ENCODE measurements at places on chromosomes 6 and 20.

DNA sequence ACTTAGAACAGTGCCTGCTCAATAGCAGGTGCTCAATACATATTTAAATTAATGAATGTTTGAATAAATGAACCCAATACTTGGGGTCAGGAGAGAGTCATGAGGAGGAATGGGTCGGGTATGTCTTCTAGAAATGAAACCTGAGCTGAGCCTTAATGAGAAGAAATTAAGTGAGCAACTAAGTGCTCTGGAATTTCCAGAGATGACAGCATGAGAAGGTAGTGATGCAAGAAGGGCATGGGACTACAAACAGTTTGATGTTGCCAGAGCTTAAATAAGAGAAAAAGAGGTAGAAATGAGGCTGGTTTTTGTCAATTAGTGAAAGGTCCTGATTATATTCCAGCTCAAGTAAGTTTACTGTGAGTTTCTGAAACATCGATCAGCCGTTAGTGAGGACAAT, 82.9 kb downstream of the PDE10A start:
- no peak for DNase-seq

DNA sequence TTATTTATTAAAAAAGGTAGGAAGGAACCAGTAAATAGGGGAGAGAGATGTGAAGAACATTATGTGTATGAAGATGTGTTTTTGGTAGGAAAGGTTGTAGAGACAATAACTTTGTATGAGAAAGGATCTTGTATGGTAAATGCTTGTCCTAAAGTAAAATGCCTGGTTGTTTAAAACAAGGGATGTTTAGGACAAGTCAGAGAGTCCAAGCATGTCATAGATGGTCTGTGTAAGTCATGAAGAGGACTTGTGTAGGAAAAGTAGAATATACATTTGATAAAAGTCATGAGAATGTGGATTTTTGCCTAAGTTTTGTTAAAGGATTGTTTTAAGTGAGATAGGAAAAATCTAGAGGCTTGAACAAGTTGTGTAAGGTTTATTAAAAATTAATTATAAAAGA, 325.1 kb downstream of the CDH26 start:
- DNase-seq: no peak

GRCh38 chr6:41561416-41561815, 15.2 kb downstream of the FOXP4 start:
- no peak for DNase-seq

- no peak for DNase-seq
Measured at GRCh38 chr6:169239181-169239580, 14.5 kb downstream of the THBS2 start.

- no peak for DNase-seq
Measured at GRCh38 chr20:62543470-62544302, 67.9 kb upstream of the GATA5 start.

DNA sequence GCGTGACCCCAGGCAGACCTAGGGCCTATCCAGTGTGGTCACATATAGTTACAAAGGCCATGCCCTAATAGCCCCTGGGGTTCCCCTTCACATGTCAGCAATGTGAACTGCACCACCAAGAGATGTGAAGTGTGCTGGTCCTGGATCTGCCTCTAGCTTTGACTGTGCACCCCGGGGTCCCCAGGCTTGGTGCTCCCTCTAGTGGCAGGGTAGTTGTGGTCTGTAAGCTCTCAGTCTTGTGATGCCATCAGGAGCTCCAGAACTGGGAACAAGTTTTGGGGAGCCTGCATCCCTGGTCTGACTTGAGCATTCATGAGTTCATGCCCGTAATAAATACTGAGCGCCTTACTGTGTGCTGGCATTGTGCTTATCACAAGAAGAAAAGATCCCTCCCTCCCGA, 143.4 kb downstream of the DHX35 start:
- no peak for DNase-seq

- no peak for DNase-seq
Measured at GRCh38 chr6:165805636-165806035, 142.6 kb upstream of the PDE10A start.

GRCh38 chr6:5599127-5599526, 337.8 kb downstream of the FARS2 start:
- no peak for DNase-seq

- no peak for DNase-seq
Measured at GRCh38 chr6:105212587-105212986, 32.8 kb upstream of the POPDC3 start.

DNA sequence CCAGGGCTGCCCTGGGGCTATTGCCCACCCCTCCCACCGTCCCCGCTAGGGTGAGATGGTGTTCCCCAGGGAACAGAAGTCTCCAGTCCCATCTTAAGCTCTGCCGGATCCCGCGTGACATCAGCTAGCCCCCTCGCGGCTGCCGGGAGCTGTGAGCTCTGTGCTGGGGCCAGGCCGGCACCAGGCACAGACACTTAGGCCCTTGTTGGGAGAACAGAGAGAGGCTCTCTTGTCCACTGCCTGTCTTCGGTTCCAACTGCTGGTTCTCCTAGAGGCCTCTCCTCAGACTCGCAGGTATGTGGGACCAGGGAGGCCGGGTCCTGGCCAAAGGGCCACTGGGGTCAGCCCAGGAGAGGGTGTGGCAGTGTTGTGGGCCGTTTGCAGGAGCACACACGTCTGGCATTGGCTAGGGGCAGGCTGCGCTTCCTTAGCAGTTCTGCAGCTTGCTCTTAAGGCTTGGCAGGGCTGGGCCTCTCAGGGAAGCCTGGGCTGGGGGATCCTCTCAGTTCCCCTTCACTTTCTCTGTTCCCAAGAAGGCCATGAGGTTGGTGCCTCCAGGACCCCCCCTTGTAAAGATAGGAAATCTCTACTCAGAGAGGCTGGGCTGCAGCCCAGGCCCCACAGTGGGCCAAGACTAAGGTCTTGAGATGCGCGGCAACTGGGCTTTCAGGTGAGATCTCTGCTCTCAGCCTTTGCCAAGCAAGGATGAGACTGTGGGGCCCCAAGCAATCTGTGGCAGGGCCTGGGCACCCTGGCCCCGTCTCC, 6.3 kb downstream of the SGK2 start:
- no peak for DNase-seq

DNA sequence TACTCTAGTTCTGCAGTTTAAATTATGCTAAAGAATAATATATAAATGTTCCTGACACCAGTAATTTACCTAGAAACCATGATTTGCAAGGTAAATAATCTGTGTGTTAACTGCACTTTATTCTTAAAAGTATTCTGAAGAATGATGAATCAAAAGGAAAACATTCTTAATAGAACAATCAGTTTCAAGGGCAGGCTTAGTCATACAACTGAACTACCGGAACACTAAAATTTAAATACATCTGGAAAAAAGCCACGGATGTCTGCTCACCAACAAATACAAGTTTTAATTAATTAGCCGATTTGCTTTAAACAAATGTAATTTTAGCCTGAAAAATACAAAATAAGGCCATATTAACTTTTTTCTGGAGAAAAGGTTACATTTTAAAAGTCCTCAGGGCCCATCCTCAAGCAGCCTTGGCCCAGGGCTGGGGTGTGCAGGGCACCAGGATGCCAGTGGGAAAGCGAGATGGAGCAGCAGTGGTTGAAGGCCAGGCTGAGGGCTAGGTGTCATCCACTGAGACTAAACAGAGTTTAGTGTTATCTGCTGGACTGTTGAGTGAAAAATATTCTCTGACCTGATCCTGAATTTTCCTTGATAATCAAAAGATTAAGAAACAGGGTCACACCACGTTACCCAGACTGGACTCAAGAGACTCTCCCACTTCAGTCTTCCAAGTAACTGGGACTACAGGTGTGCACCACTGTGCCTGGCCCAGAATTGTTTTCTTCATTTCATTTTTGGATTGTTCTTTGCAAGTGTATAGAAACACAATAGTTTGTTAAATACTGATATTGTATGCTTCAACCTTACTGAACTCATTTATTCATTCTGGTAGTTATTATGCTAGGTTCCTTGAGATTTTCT, 88.2 kb upstream of the DST start:
- no peak for DNase-seq

DNA sequence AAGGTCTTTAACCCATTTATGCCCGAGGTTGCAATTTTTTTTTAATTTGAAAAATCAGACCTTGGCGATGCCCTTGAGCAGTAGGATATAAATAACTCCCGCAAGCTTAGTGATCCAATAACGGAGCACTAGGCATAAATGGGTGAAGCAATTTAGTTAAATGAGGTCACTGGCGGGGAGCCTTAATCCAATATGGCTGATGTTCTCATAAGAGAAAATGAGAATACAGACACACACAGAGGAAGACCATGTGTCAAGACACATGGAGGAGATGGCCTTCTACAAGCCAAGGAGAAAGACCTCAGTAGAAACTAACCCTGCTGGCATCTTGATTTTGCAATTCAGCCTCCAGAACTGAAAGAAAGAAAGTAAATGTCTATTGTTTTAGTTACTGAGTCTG, 735 bp downstream of the SIRPG start:
- no peak for DNase-seq

DNA sequence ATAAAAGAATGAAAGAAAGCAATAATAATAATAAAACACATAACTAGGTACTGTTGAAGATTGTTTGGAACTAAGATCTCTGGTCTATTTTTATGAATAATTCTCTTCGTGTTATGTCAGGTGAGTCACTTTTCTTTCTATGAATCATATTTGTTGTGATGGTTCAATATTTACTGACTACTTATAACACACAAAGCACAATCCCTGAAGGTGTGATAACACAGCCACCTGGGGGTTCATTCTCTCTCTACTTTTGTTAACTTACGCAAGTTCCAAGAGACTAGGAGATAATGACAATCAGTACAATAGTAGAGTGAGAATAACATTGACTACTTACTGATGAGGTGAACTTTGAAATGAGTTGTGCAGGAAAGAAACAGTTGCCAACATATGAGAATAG, 149.9 kb downstream of the IBTK start:
- no peak for DNase-seq

- no peak for DNase-seq
Measured at GRCh38 chr6:128659878-128660622, 139.7 kb upstream of the PTPRK start.

DNA sequence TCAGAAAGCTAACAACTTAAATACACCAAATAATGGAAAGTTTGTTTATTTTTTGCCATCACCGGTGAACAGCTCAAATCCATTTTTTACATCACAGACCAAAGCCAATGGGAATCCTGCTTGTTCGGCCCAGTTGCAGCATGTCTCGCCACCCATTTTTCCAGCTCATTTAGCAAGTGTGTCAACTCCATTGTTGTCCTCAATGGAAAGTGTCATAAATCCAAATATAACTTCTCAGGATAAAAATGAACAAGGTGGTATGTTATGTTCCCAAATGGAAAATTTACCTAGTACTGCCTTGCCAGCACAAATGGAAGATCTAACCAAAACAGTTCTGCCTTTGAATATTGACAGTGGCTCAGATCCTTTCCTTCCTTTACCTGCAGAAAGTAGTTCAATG, 65.3 kb upstream of the SMIM8 start:
- no peak for DNase-seq

DNA sequence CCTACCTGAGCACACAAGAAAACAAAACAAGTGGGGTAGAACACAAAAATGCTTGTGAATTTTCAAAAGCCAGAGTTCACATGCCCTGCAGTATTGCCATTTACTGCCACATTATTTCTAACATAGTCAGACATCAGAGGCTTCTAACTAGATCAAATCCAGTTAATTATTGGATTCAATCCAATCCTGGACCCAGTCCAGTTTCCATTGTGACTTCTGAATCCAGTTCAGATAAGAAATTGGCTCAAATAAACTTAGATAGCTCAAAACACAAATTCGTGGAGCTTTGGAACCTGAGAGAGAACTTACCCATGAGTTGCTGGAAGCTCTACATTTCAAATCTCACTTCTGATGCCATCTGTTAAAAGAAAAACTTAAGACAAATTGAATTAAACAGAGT, 85.2 kb upstream of the ANKEF1 start:
- DNase-seq: no peak

- DNase-seq: no peak
Measured at GRCh38 chr6:166442131-166442685, 59.5 kb upstream of the MPC1 start.

- no peak for DNase-seq
Measured at GRCh38 chr6:6494677-6495076, 93.8 kb upstream of the LY86 start.

GRCh38 chr6:4459032-4459431, 317.2 kb upstream of the CDYL start:
- DNase-seq: no peak

- no peak for DNase-seq
Measured at GRCh38 chr20:50494428-50494827, 15.8 kb upstream of the PTPN1 start.

GRCh38 chr6:34176261-34177031, 30.6 kb upstream of the GRM4 start:
- DNase-seq: no peak

- DNase-seq: no peak
Measured at GRCh38 chr6:62357835-62358234, 71.8 kb upstream of the KHDRBS2 start.

- DNase-seq: no peak
Measured at GRCh38 chr6:128397996-128398395, 122.4 kb downstream of the PTPRK start.

DNA sequence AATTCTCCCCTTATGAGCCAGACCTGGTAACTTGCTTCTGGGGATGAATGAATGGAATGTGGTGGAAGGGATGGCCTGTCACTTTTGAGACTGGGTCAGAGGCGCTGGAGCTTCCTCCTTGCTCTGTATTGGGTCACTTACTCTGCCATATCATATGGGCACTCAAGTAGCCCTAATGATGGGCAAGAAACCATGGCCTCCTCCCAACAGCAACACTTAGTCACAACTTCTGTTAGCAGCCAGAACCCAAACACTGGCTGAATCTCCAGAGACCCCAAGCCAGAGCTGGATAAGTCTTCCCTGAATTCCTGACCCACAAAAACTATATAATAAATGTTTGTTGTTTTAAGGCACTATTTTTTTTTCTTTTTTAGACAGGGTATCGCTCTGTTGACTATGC, 5.5 kb downstream of the E2F1 start:
- no peak for DNase-seq

Data from activated CD4-positive, CD25-positive, alpha-beta regulatory T cell (primary cell).